Neural crest cell (in vitro differentiated cells): ENCODE measurements at places on chromosomes 6 and 20.

GRCh38 chr6:159953091-159953601, 15.7 kb upstream of the IGF2R start:
- no peak for DNase-seq

DNA sequence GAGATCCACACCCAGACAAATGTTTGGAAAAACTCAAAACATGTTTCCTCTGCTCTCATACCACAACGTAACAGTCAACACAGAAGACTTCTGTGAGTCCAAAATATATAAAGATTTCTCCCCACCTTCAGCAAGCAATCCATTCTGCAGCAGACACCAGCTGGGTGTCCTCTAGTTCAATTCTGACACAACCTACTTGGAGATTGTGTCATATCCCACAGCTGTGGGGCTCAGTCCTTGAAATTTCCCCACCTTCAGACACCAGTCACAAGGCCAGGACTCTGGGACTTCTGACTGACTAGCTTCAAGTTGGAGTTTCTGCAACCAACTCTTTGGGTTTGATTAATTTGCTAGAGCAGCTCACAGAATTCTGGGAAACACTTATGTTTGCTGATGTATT, 244.8 kb upstream of the CDYL start:
- no peak for DNase-seq

- no peak for DNase-seq
Observed at GRCh38 chr20:63149531-63150192, 66.3 kb downstream of the YTHDF1 start.

DNA sequence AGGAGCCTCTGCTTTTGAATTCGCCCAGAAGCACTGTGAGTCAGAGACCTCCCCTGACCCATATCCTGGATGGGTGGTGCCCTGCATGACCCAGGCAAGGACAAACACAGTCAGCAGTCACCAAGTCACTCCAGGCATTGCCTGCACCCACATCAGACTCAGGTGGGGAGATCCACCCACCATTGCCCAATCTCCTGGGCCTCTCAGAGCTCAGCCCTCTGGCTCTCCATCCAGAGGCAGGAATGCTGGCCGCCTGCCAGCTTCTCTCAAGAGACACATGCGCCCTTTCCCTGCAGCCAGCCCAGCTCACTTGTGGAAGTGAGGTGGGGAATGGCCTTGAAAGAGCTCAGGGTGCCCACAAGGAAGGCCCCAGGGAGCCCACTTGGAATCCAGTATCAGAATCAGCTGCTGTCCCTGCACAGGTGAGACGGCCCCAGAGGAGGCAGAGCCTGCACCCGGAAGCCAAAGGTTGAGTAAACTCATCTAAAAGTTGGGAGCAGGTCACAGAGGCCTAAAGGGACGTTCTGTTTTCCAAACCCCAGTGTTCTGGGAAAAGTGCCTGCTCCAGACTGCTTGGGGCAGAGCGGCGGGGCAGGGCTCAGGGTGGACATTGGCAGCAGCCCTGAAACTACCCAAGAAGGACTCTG, 129.8 kb downstream of the PREX1 start:
- no peak for DNase-seq

GRCh38 chr6:169847901-169848311, 96.5 kb downstream of the ERMARD start:
- no peak for DNase-seq

DNA sequence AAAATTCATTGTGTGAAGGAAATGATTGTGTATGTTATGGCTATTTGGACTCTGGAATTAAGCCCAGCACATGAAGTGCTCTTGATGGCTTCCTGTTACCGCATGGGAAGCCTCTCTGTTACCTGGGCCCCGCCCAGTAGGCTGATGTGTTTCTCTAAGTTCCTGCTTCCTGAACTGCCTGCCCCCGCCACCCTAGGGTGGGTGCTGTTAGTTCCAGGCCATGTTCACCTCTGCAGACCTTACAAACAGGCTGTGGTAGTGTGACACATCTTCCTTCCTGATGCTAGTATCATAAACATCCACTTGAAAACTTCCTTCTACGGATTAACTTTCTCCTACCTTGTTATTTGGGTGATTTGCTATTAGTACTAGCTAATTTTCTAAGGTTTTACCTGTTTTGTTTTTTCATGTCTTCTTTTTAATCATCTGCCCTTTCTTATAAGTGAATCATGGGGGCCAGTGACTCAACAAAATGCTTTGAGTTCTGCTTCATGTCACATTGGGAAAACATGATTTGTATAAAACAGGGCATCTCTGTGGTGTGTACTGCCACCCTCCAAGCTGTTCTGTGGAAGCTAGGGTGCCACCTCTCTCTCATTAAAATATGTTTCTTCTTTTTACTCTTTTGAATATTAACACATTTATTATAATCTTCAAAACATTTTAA, 40.6 kb downstream of the SH3BGRL2 start:
- DNase-seq, result no peak

DNA sequence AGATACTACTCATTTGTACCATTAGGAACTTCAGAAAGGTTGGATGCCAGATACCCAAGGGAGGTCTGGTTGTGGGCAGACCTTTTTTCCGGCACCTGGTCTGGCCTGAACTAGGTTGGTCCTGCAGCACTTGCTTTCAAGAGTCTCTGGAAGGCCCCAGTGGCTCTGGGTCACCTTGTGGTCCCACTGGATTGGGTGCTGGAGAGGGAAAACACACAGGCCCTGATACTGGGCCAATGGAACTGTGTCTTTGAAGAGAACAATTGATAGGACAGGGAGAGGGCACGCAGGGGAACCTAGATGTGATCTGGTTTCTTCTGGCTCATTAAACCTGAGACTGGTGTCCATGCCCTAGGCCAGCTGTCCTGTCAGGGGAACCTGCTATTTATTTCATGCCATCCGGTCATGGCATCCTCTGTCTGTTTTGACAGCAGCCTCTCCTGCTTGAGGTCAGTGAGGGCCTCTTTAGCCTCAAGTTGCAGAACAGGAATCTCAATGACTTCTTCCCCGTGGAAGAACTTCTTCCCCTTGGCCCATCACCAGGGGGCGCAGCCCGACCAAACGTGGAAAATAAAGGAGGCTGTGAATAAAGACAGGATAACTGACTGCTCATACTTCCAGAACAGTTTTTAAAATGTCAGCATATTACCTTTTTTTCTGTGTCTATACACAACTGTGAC, 25.0 kb downstream of the TAF8 start:
- DNase-seq, result peak; percentile 78

DNA sequence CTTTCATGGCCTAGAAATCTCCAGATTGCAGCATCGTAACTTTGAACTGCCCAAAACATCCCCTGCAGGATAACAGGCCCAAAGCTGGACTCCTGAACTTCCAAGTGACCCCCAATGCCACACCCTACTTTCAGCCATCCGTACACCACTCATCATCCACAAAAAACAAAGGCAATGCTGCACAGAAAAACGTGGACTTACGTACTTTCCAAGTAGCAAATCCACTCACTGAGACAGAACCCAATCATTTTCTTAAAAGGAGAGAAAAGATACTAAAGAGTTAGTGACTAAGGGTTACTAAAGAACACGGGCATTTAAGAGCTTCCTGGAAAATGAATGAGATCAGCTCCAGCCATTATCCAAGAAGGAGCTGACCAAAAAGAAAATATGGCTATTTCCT, 211.0 kb downstream of the WDR27 start:
- no peak for DNase-seq

DNA sequence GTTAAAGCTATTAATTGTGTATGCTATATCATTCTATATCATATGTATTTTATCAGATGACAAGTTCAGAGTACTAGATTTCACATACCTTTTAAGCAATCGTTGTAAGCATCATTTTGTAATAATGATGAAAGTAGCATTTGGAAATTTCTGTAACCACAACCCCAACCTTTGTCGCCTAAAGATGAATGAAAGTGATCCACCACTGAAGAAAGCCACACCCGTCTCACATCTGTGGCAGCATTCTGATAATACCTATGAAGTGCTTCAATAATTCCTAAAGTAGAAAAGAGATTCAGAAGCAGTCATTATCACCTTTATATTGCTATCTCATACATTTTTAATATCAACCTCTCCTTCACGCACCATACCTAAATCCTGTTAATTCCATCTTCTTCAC, 16.6 kb downstream of the ZUP1 start:
- no peak for DNase-seq

DNA sequence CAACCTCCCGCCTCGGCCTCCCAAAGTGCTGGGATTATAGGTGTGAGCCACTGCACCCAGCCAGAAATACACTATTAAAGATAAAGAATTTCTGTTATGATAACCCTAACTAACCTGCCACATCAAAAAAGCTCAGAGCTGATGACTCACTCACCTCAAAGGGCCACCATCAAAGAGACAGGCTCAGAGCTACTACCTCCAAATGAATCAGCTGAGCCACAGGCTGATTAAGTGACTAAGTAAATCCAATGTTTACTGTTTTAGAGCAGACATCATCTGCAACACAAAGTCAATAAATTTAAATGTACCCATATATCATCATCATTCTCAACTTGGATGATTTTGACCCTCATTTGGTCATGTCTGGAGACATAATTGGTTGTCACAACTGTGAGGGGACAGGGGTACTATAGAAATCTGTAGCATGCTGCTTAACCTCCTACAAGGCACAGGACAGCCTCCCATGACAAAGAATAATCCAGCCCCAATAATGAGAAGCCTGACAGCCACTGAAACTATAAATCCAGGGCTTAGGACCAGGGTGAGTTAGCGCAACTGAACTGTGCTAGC, 106.5 kb downstream of the ATP9A start:
- DNase-seq, result no peak

DNA sequence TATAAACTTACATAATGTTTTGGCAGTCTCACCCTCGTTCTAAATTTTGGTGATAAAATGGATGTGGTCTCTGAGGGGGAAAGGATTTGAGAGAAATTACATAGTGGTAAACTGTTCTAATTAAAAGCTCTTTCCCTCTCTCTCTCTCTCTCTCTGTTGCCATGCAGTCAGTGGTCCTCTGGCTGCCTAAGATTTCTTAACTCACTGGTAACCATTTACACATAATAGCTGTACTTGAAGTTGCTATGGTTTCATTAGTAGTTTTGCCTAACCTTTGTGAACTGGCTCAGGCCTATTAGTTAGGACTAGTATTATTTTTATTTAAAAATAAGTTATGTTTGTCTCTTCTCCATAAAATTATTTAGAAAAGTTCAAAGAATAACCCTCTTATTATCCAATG, 42.0 kb downstream of the MAPK14 start:
- DNase-seq, result no peak

GRCh38 chr20:49281059-49281912, 3.4 kb upstream of the ZNFX1 start:
- DNase-seq, result no peak

DNA sequence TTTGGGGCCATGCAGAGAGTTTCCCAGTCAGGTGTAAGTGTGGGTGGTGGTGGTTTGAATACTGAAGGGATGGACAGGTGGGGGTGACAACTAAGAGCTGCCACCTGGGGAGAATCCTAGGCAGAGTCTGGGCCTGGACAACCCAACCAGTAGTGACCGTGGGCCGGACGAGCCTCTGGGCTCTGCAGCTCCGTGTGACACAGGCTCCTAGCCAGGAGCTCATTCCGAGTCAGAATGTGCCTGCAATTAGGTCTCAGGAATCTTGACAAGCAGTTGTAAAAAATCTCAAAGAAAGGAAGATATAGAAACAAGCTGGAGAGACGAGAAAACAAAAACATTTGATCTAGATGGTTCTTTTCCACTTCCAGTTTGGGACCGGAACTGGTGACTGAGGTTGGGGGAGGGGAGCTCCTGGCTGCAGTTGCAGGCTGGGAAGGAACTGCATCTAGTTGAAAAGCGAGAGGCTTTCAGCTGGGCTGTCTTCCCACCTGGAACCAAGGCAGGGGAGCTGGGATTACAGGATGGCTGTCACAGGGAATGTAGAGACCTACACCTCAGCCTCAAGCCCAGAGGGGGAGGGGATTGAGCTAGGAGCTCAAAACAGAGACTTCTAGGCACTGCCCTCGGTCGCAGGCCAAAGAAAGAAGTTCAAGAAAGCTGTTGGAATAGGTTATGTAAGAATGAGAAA, 156.9 kb downstream of the PAX1 start:
- DNase-seq, result no peak

- no peak for DNase-seq
Observed at GRCh38 chr6:146212781-146213180, 183.9 kb downstream of the GRM1 start.

DNA sequence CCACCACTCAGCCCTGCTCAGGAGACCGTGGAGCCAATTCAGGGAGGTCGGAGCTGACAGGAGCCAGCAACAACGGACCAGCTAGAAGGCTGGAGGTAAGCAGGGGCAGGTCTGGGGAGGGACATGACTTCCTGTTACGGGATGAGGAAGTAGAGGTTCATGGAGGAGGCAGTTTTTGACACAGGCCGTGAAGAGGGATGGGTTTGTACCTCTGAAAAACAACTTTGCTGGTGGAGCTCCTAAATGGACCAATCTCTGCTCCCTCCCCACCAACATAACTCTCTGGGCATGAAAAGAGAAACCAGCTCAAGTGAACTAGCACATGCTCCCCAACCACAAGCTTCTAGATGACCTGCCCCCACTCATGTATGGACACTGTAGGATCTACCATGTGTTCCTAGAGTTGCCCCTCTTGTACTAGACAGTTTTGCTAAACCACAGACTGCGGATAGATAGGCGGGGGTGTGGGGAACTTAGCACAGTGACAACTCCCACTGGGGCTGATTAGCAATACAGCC, 31.4 kb downstream of the RALGAPA2 start:
- no peak for DNase-seq

GRCh38 chr6:99780556-99780885, 173.9 kb downstream of the PRDM13 start:
- DNase-seq, result no peak

- no peak for DNase-seq
Observed at GRCh38 chr20:53216478-53216855, 244.3 kb downstream of the TSHZ2 start.

GRCh38 chr20:16240355-16240754, 332.9 kb downstream of the KIF16B start:
- DNase-seq, result no peak

DNA sequence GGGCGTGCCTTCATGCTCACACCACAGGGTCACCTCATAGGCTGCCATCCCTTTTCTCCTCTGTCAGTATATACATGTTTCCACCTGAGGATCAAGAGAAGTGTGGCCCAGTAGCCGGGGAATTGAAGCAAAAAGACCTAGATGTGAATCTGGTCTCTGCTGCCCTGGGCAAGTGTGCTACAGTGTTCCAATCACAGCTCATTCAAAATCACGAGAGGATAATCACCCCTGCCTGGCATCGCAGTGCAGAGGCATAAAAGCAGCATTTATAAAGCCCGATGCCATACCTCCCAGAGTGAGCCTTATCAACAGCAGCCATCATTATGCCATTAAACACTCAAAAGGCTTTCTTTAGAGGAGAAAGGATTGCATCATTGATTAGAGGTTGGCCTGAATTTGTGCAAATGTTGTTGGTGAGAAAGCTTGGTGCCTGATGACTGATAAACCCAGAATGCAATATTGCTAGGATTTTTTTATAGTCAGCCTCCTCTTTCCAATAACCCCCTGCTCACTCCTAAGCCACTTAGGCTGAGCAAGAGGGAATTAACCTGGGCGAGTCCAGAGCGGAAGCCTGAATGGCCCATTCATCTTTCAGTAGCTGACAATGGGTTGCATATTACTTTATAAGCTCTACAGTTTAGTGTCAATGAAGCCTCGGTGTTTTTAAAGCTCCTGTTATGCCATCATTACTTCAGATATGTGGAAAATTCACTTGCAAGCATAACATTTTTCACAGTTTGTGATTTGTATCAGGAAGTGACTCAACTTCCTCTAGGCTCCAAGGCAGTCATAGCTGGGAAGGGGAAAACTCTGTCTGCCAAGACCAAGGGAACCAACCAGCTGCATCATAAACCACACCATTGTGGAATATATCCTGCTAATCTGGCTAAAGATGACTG, 92.5 kb upstream of the NXT1 start:
- DNase-seq, result no peak

- DNase-seq, result no peak
Observed at GRCh38 chr6:131116755-131117360, 18.4 kb upstream of the AKAP7 start.

- no peak for DNase-seq
Observed at GRCh38 chr6:56946368-56946767, 8.5 kb upstream of the BEND6 start.
